T-helper 1 cell (primary cell): ENCODE measurements at places on chromosomes 4 and X.

GRCh38 chr4:72016011-72016410 is 15.8 kb upstream of the NPFFR2 start:
- DNase-seq, result no peak

DNA sequence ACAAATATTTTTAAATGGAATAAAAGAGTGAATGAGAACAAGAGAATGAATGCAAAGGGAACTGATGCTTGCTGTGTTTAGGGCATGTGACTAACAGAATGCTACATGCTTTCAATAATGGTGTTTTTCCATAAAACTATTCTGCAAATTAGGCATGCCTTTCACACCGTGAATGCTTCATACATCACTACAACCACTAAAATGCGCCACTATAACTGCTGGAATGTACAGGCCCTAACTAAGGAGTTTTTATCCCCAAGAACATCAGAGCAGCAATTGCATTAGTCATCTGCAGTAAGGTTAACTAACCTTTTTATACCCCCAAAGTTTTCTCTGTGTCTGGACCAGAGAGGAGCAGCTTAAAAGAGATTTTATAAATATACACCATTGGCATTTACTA is 190.4 kb downstream of the ARAP2 start:
- no peak for DNase-seq

- DNase-seq, result no peak
These were observed 28.3 kb upstream of the DRP2 start for GRCh38 chrX:101191217-101191750.

GRCh38 chr4:20289782-20290181 is 38.1 kb downstream of the SLIT2 start:
- no peak for DNase-seq

DNA sequence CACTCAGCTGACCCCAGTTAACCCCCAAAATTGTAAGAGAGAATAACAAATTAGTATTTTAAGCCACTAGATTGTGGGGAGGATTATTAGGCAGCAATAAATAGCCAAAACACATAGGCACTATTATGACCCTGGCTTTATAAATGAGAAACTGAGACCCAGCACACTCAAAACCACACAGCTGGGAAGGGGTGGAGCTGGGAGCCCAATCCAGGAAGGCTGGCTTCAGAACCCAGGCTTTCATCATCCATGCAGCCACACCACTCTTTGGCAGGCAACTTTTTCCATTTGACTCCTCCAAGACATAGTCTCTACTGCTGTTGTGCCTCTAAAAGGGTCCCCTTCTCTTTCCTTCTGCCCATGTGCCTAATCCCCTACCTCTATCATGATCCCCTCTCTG is 253.8 kb downstream of the DHX15 start:
- DNase-seq, result no peak

- no peak for DNase-seq
These were observed 98.9 kb downstream of the GPR82 start for GRCh38 chrX:41822892-41823291.

- DNase-seq, result no peak
These were observed 34.2 kb downstream of the MMRN1 start for GRCh38 chr4:89928838-89929237.

DNA sequence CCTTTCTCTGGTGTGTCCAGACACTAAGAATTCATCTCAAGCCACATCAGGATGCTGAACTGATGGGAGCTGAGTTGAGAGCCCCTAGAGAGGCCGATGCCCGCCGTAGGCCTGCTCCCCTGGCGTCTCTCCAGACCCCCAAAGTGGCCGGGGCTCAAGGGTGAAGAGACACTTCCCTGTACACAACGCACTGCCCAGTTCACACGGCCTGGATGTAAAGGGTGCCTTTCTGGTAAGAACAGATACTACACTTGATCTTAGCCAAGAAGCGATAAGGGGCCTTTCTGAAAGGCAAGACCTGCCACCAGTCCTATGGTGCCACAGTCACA is 5.1 kb upstream of the TREX2 start:
- no peak for DNase-seq
